ENCODE measurements at places on chromosomes 3 and 15.

DNA sequence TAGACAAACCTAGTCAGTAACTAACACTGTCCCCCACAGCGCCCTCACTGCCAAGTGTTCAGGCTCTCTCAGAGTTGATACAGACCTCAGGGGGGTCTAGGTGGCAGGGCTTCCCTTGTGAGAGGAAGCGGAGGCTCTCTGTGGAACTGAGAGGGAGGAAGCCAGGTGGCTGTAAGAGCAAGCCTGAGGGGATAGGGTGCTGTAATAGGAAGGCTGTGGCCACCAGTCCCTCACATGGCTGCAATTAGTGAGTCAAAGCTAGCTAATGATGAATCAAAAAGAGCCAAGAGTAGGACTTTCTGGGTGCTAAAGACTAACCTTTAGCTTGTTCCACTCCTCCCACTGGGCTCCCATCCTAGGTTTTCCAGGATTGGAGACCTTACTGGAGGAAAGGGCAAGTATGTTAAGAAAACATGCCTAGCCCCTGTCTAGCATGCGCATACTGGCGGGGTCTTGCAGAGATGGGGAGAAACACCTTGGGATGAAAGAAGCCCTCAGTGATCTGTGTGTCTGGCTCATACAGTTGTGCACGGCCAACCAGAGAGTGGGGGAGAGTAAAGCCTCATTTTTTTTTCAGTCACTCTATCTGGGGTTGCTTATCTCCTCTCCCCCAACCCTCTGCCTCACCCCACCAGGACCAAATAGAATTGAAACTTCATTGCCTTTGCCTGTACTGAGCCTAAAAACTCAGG lies 13.3 kb upstream of the SOX2 start:
- DNase-seq: no peak

DNA sequence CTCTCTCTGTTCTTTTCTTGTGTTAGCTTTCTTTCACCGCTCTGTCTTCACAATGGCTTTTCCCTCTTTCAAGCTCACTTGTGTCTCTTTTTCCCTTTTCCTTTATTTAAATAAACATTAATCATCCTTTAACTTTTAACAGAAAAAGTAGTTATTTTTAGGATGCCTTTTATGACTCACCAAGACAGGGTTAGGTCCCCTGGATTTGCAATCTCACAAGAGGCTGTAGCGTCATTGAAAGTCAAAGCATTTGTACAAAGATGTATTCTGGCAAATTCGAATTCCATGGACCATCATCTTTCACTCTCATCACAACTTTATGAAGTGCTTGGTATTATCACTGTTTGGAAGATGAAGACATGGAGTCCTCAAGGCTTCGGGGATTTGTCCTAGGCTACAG lies 34.8 kb upstream of the MCTP2 start:
- DNase-seq: no peak

- no peak for DNase-seq
Measured at GRCh38 chr3:42473083-42473932, 29.1 kb upstream of the VIPR1 start.

GRCh38 chr15:98796685-98797357 lies 148.5 kb downstream of the IGF1R start:
- no peak for DNase-seq

DNA sequence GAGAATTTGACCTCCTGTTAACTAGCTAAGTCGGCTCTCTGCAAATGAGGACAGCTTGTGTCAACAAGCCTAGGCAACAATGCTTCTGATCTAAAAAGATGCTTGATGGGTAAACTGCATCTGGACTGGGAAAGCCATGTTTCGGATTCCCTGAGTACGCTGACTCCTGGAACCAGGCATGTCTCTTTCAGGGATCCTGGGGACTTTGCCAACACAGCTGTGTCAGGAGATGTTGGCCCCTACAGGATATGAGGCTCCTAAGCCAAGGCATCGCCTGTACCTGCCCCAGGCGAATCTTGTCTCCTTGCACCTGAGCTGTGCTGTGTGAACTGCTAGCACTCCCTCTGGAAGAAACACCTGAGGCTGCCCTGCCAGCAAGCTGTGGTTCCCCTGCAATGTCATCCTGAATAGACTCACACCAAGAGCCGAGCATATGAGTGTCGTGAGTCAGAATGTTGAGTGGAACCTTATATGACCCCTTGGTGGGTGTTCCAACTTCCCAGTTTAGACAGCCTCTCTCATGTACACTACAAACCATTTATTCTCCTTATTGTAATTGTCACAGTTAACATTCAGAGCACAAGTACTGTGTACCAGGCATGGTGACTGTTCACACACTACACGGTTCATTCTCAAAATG lies 17.0 kb downstream of the EOGT start:
- DNase-seq: no peak

GRCh38 chr15:78140292-78140691 lies 8.9 kb upstream of the IDH3A start:
- no peak for DNase-seq
